ENCODE measurements at places on chromosomes 6 and 20.

- DNase-seq: no peak
These were observed 37.9 kb upstream of the PRL start for GRCh38 chr6:22334778-22335177.

- DNase-seq: no peak
These were observed 914.1 kb upstream of the GJE1 start for GRCh38 chr6:141218583-141218982.

- DNase-seq: no peak
These were observed 20.7 kb downstream of the DYNLRB1 start for GRCh38 chr20:34536798-34537394.

DNA sequence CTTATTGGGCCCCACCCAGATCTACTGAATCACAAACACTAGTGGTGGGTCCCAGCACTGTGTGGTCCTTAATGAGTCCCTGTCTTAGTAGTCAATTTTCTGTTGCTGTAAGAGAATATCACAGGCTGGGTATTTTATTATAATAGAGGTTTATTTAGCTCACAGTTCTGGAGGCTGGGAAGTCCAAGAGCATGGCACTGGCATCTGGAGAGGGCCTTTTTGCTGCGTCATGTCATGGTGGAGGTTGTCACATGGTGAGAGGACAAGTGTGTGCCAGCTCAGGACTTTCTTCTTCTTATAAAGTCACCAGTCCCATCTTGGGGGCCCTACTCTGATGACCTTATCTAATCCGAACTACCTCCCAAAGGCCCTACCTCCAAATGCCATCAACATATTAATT, 105.0 kb downstream of the PPP1R14C start:
- DNase-seq: no peak
